ENCODE measurements at places on chromosomes 1 and 21. TPM values are rescaled to one million over a fixed set of nuclear protein-coding genes. Genes with fewer than 3 reads are reported as not detected.

Gene B3GALNT2
- 26.8 TPM for total RNA-seq

Gene CEP170
- 95.7 TPM for total RNA-seq

Gene SWT1
- total RNA-seq: 5.7 TPM

Gene IKBKE
- 19.3 TPM for total RNA-seq

Gene SDC3
- total RNA-seq: 43.4 TPM

Gene SEC16B
- total RNA-seq: 0.54 TPM

Gene DMBX1
- not detected for total RNA-seq

Gene CELA3A
- total RNA-seq: not detected

Gene GJB4
- total RNA-seq: not detected

Gene USP1
- total RNA-seq: 24.7 TPM

Gene AK2
- 74.4 TPM for total RNA-seq

Gene PLA2G4A
- 14.8 TPM for total RNA-seq

Gene DNM3
- 1.5 TPM for total RNA-seq
